Activated CD8-positive, alpha-beta memory T cell treated with anti-CD3 and anti-CD28 coated beads for 1 hour (primary cell): ENCODE measurements at places on chromosomes 3 and 15.

DNA sequence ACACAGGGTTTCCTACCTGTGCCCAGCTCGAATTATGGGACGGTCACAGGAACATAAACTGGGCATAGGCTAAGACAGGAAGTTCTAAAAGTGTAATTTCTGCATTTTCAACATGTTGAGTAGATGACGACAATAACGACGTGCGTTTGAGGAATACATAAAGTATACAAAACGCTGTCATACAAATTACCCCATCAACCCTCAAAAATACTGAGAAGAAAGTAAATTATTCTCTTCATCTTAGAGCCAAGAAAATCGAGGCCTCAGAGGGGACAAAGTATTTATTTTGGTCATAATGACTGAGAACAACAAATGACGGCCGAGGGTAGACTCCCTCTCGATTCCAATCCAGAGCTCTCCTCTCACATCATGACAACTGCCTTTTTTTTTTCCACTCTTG, 60.8 kb downstream of the RUBCN start:
- DNase-seq, result no peak

DNA sequence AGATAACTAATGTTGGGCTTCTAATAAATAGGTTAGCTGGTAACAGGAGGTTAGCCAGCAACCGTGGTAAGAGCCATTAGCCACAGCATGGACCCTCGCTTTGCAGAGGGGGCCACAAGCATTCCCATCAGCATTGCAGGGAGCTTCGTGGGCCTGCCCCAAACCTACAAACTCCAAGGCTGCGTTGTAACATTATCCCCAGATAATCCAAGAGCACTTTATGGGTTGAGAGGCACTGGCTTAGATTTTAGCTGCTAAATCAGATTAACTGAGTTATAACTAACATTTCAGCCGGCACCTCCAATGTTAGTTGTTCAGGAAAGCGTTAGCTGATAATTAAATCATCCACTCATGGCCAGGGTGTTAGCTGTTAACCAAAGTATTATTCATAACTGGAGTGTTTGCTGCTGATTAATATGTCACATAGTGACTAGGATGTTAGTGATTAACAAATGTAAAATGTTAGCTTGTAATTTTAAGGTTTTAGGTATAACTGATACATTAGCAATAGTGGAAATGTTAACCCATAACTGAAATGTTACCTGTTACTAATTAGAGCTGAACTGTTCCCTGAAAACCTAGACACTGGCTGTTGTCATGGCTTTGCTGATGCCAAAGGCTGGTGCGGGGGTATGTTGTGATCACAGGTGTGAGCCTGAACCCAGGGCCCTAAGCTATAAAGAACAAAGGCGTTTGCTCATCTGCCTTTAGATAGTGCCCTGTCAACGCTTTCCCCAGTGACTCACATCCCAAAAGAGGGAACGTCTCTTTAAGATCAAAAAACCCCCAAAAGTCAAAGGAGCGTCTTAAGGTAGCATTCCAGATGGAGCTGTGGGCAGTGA, 56.2 kb downstream of the SLC6A6 start:
- DNase-seq, result no peak

DNA sequence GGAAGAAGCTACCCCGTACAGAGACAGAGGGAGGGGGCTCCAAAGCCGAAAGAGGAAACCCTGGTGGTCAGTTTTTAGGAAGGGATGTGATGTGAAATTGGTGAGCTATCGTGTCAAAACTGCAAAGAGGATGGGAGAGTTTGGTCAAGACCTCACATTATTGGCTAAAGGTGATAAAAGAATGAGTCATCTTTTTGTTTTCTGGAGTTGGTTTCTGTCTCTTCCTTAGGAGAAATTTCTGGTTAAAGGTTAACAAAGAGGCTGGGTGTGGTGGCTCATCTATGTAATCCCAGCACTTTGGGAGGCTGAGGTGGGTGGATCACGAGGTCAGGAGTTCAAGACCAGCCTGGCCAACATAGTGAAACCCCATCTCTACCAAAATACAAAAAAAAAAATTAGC, 217.8 kb upstream of the CBLB start:
- DNase-seq, result no peak

- DNase-seq, result no peak
Measured at GRCh38 chr3:172369590-172370259, 78.5 kb downstream of the GHSR start.

DNA sequence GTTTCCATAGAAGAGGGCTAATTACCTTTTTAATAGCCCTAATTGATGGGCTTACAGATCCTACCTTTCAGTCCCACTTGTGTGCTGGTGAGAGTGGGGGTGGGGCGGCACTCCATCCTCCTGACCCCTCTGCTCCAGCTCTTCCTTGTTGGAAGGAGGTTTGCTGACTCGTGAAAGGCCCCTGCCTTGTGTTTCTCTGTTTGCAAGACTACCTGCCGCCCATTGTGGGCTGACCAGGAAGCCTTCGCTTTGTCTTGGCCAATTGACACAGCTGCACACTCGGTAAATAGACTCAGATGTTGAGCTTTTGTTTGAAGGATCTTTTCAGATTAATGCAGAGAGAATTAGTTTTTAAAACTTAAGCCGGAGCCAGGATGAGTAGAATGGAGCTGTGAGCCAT, 197.3 kb upstream of the HES1 start:
- no peak for DNase-seq

- no peak for DNase-seq
Measured at GRCh38 chr15:91496754-91497691, 356.5 kb upstream of the SLCO3A1 start.

GRCh38 chr15:25793354-25794050, 69.6 kb downstream of the ATP10A start:
- DNase-seq, result no peak

- no peak for DNase-seq
Measured at GRCh38 chr15:96337365-96338023, 7.0 kb downstream of the NR2F2 start.

- no peak for DNase-seq
Measured at GRCh38 chr15:59366333-59367021, 6.2 kb downstream of the MYO1E start.

DNA sequence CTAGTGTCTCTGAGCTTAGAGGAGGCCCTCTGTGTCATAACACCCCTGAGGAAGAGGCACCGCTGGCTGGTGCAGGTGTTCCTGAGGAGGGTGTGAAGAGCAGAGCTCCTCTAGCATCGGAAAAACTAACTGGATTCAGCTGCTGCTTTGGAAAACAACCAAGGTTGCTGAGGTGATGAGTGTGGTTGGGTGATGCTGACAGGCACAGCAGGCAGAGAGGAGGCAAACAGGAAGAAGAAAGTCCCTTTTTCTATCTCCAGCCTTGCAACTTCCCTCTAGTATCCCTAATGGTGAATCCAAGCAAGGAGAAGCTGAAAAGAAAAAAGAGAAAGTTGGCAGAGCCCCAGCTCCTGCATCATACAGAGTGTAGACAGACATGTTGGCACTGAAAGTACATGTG, 3.8 kb upstream of the OR4F15 start:
- DNase-seq, result no peak

DNA sequence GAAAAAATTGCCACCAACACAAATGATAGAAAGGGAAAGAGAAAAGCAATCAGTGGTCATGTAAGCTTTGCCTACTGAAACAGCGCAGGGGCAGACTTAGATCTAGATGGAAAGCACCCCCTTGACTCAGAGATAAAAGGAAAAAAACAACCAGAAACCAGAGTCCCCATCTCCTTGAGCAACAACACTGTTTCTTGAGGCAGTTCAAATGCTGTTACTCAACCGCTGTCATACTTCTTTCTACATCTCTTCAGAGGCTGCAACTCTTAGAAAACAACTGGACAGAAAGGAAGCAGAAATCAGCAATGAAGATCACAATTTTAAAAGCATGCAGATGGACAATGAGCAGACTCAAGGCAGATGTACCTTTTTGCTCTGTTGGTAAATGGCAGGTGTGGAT, 36.5 kb downstream of the FSIP1 start:
- no peak for DNase-seq

- DNase-seq, result no peak
Measured at GRCh38 chr3:76871655-76872054, 168.2 kb upstream of the ROBO2 start.

GRCh38 chr3:171753665-171754408, 56.4 kb downstream of the PLD1 start:
- no peak for DNase-seq

GRCh38 chr3:45889337-45889736, 3.0 kb downstream of the CCR9 start:
- no peak for DNase-seq

GRCh38 chr3:63042833-63043232, 167.6 kb upstream of the CADPS start:
- DNase-seq, result no peak

GRCh38 chr15:37921527-37922385, 12.7 kb upstream of the TMCO5A start:
- no peak for DNase-seq

DNA sequence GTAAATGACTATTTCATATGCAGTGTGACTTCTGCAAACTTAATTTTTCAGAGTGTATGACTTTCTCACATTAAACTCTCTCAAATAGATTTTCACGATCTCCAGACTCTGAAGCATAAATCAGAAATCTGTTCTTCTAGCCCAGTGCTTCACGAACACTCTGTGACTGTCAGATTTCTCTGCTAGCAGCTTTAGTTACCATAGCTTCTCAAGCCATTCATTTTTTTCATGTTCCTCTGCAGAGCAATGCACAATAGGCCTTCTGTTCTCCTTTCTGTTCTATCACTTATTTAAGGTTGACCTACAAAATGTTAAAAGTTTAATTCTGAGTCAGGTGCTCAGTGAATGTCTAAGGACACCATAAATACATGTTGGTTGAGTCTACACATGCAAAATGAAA, 1102.2 kb downstream of the TUSC7 start:
- no peak for DNase-seq

GRCh38 chr3:129045675-129046036, 14.9 kb upstream of the GP9 start:
- DNase-seq, result no peak

GRCh38 chr3:127488141-127488672, 102.3 kb downstream of the TPRA1 start:
- no peak for DNase-seq

- no peak for DNase-seq
Measured at GRCh38 chr15:76200083-76200465, 111.2 kb downstream of the ETFA start.

DNA sequence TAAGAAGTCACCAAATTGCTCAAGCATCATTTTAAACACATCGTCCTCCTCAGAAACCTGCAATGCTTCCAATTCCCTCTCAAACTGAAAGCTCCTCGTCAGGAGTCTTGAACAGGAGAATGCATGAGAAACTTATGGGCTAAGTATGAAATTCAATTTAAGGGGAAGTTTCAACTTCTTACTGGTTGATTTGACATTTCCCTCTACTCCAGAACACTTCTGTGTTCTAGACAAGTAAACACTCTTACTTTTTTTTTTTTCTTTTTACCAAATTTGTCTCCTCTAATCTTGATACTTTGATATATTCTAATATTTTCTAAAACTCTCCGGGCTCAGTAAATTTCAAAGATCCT, 181.7 kb downstream of the RSL24D1 start:
- no peak for DNase-seq

- DNase-seq, result no peak
Measured at GRCh38 chr3:52682016-52682415, 3.7 kb downstream of the PBRM1 start.

- DNase-seq, result no peak
Measured at GRCh38 chr15:91973481-91973880, 120.0 kb downstream of the SLCO3A1 start.

DNA sequence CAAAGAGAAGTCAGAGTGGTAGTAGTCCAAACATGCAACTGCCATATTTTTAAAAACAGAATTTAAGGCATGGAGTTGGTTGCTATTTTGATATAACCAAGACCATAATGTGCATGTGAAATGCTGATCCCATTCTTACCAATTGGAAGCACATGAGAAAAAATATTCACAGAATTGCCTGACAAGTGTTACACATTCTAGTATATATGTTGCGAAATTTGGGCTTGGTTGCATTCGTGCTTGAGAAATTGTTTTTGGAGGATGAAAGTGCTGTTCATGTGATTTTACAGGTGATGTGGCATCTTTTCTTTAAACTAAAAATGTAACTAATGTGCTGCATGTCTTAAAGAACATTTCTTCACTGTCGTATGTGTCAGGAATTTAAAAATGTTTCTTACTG, 199.7 kb downstream of the CHL1 start:
- DNase-seq, result no peak

GRCh38 chr3:97949110-97949485, 23.1 kb downstream of the RIOX2 start:
- no peak for DNase-seq

- no peak for DNase-seq
Measured at GRCh38 chr3:82927309-82928253, 1166.1 kb upstream of the GBE1 start.

DNA sequence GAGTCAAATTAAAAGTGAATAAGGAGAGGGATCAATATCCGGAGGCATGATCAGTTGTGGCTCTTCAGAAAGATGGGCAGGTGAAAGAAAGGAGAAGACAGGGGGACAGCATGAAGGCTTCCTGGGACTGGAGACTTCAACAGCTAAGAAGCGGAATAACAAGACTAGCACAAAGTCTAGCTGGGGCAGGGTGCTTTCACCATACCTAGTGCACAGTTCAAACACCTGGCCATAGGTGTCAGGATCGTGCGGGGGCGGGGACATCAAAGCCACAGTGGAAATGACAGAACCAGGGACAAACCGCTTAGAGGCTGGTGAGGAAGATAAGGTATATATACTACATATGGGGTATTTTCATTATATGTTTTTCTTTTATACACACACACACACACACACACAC, 66.2 kb upstream of the FOXP1 start:
- DNase-seq, result no peak

DNA sequence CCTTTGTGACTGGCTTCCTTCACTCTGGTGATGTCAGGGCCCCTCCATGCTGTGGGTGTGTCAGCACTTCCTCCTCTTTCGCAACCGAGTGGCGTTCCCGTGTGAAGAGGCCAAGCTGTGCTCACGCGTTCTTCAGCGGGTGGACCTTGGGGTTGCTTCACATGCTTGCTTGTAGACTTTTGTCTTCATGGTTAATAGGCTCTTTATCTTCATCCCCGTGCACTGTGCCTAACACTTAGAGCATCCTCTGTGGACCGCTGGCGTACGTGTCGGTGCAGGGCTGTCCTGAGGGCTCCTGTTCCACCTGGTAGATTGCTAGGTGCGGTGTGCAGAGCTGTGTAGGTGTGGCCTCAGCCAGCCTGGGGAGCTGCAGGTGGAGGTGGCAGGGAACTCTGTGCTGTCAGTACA, 182.3 kb downstream of the OR4M2 start:
- DNase-seq, result no peak

- DNase-seq, result no peak
Measured at GRCh38 chr3:43183456-43183855, 77.6 kb upstream of the POMGNT2 start.

DNA sequence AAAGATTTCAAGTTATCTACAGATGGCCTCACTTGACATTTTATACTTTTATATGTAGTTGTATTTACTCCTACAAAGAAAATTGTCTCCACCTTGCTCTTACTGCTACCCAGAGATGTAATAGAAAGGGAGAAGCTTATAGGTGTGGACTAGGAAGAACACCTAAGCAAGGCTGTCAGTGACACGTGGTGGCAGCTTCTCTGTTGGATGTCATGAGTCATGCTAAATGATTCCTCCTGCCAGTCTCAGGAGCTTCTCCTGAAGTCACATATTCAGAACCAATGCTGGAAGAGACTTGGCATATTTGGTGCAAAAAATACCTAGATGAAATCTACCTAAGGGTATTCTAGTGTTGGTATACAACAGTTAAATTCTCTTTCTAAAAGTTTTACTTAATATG, 184.7 kb downstream of the LRRC3B start:
- no peak for DNase-seq

GRCh38 chr3:13187593-13187992, 114.4 kb upstream of the IQSEC1 start:
- no peak for DNase-seq

GRCh38 chr3:158111861-158112260, 2.0 kb downstream of the RSRC1 start:
- DNase-seq, result no peak
